ENCODE measurements at places on chromosomes 2 and 18.

GRCh38 chr18:23847321-23847986 lies 158.2 kb downstream of the LAMA3 start:
- no peak for DNase-seq

GRCh38 chr18:11991021-11991795 lies 9.9 kb downstream of the IMPA2 start:
- no peak for DNase-seq

- DNase-seq, result no peak
Measured at GRCh38 chr2:229268626-229269025, 2.5 kb downstream of the PID1 start.

DNA sequence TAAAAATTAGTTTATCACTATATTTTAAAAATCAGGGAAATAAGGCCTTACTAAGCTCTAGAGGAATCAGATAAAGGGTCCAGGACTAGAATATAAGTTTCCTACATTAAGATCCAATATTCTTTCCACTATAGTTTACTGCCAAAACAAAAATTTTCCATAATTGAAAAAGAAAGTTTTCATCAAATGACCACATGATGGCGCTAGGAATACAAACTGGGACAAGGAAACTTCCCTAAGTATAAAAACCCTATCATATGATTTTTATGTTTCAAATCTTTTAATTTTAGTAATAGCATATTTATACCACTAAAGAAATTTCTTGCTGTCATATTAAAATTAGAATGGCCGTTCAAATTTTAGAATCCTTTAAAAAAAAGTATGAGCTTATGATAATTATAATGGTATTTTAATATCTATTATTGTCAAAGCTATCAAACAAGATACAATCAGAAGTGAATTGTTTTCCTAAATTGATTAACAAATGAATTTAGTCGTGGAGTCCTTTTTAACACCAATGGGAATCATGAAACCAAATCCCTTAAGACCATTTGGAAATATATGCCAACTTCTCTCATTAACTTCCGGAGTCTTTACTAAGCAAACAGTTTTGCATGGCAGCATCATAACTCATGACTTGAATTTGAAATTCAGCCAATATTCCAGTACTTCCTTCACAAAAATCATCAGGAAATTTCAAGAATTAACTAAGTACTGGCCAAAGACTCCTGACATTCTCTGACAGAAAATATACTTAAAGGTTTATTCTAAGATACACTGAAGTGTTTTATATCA lies 70.3 kb downstream of the SCN1A start:
- no peak for DNase-seq

DNA sequence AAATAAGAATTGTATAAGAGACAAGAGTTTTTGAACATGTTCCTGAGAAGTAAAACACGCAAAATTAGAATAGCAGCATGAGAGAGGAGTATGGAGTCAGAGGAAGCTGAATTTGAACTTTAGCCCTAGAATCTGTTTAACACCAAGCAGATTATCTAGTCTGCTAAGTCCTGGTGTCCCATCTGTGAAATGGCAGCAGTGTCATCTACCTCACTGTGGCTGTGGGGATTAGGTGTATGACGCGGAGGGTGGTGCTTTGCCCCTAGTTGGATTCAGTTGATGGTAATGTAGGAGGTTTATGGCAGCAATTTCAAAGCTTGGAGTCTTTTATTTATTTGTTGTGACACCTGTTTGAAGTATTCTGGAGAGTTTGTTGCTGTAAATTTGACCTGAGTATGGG lies 79.2 kb downstream of the ZNF532 start:
- DNase-seq, result no peak

DNA sequence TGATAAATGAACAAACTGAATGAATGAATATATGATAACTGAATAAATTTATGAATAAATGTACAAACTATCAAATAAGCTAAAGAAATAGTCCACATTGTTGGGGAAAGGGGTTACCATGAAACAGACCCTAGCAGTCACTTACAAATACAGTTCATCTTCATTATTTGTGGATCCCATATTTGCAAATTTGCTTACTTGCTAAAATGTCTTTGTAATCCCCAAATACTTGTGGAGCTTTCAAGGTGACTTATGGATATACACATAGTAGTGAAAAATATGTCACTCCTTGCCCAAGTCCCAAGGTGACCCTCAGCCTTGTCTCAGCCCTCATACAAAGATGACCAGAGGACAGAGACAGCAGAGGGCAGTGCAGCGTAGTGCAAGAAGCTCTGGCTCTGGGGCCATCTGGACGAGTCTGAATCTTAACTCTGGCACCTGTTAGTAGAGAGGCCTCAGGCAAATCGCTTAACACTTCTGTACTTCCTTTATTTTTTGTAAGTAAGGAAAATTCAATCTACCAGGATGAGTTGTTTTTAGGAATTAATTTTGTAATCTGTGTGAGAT lies 3.1 kb downstream of the PAIP2B start:
- DNase-seq, result no peak

DNA sequence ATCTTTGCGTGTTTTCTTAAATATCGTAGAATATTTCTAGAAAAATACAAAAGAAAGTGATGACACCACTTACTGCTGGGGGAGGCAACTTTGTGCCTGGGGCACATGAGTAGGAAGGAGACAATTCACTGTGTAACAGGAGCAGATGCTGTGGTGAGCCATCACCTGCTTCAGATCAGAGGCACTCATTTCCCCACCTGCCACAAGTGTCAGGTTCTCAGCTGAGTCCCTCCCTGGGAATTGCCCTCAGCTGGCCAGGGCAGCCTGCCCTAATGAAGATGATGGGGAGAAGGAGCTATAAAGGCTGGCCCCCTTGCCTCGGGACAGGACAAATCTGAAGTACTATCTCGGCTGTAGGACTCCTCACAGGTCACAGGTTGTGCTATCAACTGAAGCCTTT lies 322.8 kb downstream of the STK39 start:
- DNase-seq, result no peak

GRCh38 chr2:3456125-3456524 lies 63.2 kb downstream of the ADI1 start:
- DNase-seq, result no peak

DNA sequence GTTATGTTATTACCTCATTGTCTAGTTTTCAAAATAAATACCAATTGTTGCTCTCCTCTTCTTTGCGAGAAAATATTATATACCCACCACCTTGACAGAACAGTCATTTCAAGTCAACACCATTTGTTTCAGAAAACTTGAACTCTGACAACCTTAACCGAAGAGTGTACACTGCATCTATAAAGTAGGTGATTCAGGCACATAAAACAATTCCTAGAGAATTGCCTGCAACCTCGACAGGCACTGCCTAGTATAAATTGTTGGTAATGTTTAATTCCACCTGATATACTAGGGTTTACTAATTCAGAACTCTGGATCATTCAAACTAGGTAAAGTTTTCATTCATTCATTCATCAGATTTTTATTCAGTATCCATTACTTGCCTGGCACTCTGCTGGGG lies 121.8 kb downstream of the AKAIN1 start:
- no peak for DNase-seq
